ENCODE measurements at places on chromosomes 12 and 14.

- peak; percentile 52 for DNase-seq
Measured at GRCh38 chr12:103680591-103681141, 93.6 kb downstream of the STAB2 start.

DNA sequence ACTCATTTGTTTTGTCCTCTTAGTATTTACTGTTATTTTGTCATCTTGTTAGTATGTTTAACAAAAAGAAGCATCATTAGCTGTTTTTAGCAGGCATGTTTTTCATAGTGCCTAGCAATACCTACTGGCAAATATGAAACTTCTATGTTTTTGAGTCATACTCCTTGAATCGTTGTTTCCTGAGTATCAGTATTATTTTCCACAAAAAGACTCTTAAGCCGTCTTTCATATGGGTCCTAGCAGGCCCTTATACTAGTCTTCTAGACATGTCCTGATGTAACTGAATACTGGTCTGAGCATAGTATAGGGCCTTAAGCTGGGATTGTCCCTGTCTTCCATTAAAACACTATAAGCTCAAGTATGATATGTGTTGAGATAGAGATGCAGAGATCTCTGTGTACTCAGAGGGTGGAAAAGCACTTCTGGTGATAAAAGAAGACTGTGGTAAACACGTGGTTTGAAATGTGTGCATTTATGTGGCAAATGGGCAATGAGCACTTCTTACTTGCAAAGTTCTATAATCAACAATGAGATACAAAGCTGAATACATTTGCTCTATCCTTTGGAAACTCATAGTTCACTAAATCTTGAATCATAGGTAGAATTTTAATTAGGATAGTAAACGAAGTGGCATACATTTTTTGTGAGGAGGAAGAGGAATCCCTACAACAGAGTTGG lies 348.8 kb downstream of the PDZRN4 start:
- no peak for DNase-seq

GRCh38 chr14:89262041-89262440 lies 155.0 kb downstream of the FOXN3 start:
- DNase-seq: no peak

- no peak for DNase-seq
Measured at GRCh38 chr14:96914571-96915128, 117.5 kb downstream of the VRK1 start.

DNA sequence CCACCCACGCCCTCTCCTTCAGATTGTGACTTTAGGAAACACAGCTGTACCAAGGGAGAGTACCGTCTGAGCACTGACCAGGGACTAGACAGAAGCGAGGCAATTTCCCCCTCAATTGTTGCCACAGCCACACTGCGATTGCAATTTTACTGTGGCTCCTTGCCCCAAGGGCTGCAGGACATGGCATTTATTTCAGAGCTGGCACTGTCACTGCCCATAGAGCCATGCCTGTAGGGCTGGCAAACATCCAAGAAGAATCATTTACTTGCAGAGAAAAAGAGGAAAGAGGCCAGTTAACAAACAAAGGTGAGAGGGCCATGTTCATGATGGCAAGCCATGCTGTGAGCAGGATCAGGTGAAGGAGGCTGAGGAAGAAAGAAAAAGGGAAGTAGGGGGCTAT lies 129.6 kb downstream of the EMP1 start:
- DNase-seq: no peak

All from urinary bladder (tissue), 4 donors.